ENCODE measurements at places on chromosomes 7 and 10.

GRCh38 chr7:45984386-45985295 lies 63.6 kb upstream of the IGFBP3 start:
- no peak for DNase-seq

DNA sequence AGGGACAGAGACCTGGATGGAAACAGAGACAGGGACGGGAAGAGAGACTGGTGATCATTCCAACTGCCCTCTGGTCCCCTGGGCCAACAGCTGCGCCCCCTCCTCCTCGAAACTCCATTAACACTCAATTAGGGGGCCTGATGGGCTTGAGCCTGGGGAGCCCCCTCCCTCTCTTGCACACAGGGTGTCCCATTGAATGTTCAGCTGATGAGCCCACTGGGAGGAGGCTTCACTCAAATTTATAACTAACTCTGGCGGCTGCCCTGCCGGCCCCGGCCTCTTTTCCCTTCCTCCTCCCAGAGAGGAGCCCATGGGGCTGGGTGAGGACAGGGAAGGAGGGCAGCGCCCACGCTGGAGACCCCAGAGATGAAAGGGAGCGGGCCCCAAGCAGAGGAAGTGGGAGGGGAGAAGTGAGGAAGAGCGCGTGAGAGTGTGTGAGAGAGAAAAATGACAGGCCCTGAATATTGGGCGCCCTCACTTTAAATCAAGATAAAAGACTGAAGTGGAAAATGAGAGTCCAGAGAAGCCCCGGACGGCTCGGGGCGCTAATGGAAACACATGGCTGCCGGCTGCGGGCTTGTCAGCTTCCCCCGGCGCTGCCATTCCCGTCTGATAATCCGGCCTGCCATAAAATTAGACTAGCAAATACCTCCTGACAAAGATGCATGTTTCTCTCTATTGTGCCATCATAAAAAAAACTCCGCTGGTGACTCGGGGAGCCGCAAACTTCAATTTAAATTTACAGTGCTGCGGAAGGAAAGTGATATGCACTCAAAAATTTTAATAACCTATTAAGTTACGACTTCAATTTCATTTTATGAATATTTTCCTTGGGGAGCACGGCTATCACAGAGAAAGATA lies 58.0 kb upstream of the PAX2 start:
- DNase-seq: no peak

GRCh38 chr10:6649903-6650302 lies 69.8 kb upstream of the PRKCQ start:
- DNase-seq: no peak

- no peak for DNase-seq
These were observed 37.0 kb downstream of the AGAP3 start for GRCh38 chr7:151123158-151123821.

DNA sequence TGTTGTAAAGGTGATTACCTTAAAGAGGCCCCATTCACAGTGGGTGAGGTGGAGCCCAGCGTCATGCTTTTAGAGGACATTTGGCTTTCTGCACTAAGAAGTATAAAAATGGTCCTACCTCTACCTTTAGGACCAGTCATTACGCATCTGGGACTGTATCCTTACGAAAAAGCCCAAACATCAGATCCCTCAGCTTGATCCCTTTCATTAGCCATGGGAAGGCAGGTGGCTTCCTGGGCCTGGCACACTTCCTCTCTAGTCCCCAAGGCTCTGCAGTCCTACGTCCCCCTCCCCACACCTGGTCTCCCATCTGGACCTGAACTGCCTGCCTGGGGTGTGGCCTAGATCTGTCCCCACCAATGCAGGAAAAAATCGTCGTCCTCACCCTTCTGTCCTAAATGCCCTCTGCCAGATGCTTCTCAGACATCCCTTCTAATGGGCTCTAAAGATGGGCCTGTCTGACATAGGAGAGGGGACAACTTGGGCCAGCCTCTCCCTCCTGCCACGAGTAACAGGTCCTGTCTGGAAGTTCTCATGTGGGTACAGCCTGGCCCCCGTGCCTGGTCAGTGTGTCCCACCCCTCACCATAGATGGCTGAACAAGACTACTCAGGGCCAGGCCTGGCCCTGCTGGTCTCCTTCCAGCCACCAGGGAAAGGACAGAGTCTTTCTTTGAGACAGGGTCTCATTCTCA lies 11.8 kb upstream of the SLC18A3 start:
- no peak for DNase-seq

DNA sequence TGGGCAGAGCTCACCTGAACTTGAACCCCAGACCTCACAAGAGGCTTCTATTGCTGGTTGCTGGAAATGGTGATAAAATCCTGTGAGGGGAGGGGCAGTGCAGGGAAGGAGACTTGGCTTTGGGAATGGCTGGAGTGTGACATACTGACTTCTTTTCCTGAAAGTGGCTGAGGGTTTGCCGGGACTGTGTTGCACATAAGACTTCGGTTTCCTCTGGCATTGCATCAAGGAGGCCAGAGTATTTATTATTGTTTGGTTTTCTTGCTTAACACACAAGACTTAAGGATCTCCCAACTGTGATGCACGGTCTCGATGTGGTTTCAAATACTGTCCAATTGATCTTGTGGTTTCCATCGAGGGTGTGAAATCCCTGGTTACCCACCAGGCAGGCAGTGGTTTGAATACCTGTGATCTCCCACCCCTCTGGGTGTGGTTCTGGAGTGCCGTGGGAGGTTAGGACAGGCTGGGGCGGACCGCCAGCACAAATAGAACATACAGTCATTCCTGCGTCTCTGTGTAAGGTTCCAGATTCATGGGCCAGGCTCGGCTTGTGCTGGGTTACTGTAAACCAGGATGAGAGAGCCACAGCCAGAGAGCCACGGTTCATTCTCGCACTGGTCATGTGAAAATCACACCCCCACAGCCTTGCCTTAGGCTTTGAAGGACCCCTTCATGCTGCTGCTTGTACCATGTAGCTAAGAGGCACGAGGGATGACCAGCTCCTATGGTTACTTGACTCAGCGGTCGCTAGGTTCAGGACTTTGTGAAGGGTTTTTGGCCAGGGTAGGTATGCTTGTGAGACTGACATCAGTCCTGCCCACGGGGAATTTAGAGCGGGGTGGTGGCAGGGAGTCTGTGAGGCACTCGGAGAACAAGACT lies 39.2 kb downstream of the WBP1L start:
- no peak for DNase-seq

- no peak for DNase-seq
These were observed 28.0 kb downstream of the ABRAXAS2 start for GRCh38 chr10:124829447-124830115.

GRCh38 chr7:77223261-77223660 lies 23.6 kb upstream of the FGL2 start:
- no peak for DNase-seq

- no peak for DNase-seq
These were observed 289.7 kb upstream of the VSTM2A start for GRCh38 chr7:54252256-54253035.

DNA sequence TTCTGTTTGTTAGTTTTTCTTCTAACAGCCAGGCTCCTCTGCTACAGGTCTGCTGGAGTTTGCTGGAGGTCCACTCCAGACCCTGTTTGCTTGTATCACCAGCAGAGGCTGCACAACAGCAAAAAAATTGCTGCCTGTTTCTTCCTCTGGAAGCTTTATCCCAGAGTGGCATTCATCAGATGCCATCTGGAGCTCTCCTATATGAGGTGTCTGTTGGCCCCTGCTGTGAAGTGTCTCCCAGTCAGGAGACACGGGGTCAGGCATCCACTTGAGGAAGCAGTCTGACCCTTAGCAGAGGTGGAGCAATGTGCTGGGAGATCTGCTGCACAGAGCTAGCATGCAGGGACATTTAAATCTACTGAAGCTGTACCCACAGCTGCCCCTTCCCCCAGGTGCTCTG lies 26.7 kb upstream of the CROT start:
- DNase-seq: no peak

- DNase-seq: no peak
These were observed 51.7 kb upstream of the CALD1 start for GRCh38 chr7:134727711-134728110.

DNA sequence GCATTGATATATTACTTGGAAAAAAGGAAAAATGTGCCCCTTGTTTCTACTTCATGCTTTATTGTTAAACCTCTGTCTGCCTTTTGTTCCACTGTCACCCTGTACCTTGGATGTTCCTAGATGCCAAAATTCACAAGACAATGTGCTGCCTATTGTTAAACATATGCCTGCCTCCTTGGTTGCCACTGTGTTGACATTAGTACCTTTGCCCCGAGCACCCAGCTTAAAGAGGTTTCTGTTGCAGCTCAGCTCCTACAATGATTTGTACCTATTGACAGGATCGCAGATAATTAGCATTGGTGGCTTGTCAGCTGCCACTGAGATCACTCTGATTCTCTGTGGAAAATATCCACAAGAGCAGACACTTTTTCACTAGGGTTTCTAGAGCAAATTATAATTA lies 188.0 kb downstream of the KCND2 start:
- no peak for DNase-seq

DNA sequence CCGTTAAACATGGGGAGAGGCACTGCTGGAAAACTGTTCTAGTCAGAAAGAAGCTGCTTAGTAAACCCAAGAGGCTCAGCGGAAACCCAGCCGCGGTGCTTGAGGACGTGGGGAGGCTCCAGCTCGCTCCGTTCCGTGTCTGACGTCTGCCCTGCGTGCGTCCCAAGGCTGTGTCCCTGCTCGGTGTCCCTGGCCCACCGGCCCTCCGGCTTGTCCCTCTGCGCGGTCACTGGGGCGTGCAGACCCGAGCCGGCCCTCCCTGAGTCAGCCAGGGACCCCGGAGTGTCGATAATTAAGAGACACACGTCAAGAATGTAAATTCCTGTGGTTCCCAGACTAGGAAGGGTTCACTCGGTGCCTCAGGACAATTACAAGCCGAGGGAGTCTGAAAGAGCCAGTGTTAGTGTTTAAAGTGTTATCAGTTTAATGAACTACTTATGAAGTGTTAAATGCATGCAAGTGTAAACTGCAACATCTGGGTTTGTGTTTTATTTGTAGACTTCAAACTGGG lies 98.9 kb downstream of the WDR11 start:
- no peak for DNase-seq

DNA sequence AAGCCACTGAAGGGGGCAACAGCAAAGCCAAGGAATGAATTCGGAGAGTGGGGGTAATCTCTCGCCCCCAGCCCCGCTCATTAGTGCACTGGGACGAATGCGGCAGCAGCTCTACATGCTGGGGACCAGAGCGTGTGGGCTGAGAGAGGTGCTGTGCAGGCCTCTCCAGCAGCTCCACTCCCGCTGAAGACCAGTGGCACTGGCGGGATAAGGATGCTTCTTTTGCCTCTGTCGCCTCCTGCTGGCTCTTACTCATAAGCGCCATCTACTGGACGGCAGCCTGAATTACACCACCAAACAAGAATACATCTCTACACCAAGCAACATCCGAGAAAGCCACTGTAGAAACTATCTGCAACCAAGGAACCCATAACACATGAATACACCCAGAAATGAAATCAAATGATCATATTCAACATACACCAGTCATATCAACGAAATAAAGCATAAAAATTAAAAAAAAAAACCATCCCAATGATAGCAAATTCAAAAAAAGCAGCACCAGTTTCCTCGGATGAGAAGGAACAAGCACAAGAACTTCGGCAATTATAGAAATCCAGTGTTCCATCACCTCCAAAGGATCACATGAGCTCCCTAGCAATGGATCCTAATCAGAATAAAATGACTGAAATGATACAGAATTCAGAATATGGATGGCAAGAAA lies 79.0 kb upstream of the TMEM168 start:
- peak; percentile 22 for DNase-seq

- DNase-seq: no peak
These were observed 153.6 kb downstream of the ADAM12 start for GRCh38 chr10:126234630-126235029.

GRCh38 chr7:97512441-97513207 lies 219.3 kb upstream of the TAC1 start:
- DNase-seq: no peak

DNA sequence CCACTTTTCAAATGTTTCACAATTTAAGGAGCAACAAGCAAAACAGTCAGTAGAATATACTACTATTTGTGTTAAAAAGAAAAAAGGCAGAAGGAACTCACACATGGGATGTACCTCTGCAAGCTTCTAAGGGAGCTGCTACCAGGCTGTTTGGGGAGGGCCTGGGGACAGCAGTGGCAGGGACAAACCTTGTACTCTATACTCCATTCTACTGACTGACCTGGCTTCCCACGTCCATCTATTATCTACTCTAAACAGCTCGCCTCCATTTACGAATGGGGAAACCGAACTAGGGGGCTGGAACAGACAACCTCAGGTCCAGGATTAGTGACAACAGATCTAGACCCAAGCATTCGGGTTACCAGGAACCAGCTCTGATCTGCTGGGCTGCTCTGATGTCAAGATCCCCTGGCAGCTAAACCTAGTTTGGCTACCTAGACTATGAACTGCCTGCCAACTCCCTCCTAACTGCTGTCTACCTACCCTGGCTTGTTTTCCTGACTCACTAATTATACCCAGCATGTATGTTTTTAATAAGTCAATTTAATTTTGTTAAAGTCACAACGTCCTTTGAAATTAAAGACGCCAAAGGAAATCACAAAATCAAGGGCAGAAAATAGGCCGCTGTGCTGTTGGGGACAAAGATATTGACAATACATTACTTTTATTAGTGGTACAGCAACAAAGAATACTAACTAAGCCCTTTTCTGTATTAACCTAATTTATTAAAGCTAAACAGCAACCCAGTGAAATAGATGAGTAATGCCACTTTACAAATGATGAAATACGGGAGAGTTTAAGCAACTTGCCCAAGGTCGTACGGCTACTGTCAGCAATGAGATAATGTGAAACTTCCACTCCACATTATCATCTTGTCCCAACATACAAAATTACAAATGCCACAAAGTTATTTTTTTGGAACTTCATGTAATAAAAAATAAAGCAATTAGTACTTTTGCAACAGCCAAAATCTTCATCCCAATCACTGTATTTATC lies 5.3 kb downstream of the PSAP start:
- no peak for DNase-seq

Measured in activated CD4-positive, CD25-positive, alpha-beta regulatory T cell (primary cell).